ENCODE measurements at places on chromosomes 1 and 21.
A peak's percentile ranks its signal among the peaks of the same experiment; 100 is the strongest.

- DNase-seq: no peak
Measured at GRCh38 chr1:59230622-59231021, 66.3 kb upstream of the FGGY start.

- DNase-seq: no peak
Measured at GRCh38 chr1:11245904-11246719, 16.2 kb downstream of the MTOR start.

GRCh38 chr1:20445956-20446355 lies 40.1 kb downstream of the CAMK2N1 start:
- DNase-seq: no peak

GRCh38 chr1:226582966-226583365 lies 34.4 kb downstream of the STUM start:
- DNase-seq: no peak

- no peak for DNase-seq
Measured at GRCh38 chr21:18411565-18411964, 8.0 kb upstream of the TMPRSS15 start.

GRCh38 chr1:23475134-23475628 lies 8.8 kb downstream of the ASAP3 start:
- DNase-seq: peak; percentile 50

GRCh38 chr1:181149326-181150125 lies 61.0 kb downstream of the IER5 start:
- DNase-seq: no peak

- DNase-seq: no peak
Measured at GRCh38 chr1:106072909-106073600, 983.4 kb upstream of the PRMT6 start.

DNA sequence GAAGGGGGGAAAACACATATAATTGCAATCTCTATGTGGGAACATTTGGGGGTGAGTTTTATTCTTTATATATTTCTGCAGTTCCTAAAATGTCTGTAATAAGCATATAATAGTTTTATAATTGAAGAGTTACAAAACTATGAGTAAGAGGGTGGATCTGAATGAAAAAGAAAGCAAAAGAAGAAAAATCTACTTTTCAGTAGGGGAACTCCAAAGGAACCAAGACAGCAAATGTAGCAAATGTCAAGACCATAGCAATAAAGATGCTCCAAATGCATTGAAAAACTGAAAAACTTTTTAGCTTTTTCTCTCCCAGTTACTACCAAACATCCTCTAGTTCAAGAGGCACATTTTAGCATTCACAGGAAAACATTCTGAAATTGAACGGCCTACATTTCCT lies 434.8 kb downstream of the LMO4 start:
- DNase-seq: no peak

- no peak for DNase-seq
Measured at GRCh38 chr1:203340112-203340790, 10.7 kb downstream of the FMOD start.

DNA sequence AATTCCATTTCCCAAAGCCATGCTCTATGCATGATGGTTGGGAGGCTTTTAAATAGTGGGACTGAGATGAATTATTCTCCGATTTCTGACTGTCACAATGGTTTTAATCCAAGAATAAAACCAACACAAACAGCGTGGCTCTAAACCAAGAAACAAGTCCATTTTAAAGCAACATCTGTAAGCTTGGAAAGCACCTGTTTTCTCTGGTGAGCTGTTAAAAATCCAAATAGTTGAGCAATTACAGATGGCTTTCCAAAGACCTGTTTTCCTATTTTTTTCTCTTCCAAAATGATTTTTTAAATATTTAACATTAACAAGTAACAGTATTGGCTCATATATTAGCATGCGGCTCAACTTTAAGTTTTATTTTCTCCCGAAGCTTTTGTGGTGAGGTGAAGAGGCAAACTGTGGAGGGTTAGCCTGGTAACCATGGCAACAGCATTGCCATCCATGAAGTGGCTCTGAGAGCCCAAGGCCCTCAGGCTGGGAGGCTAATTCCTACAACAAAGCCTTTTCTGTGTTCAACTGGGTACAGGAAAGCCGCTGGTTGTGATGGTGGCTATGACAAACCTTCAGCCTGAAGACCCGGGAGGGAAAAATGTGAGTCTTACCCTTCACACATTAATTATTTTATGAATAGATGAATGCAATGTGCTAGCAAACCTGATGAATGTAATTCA lies 56.7 kb upstream of the B3GALT5 start:
- DNase-seq: no peak

DNA sequence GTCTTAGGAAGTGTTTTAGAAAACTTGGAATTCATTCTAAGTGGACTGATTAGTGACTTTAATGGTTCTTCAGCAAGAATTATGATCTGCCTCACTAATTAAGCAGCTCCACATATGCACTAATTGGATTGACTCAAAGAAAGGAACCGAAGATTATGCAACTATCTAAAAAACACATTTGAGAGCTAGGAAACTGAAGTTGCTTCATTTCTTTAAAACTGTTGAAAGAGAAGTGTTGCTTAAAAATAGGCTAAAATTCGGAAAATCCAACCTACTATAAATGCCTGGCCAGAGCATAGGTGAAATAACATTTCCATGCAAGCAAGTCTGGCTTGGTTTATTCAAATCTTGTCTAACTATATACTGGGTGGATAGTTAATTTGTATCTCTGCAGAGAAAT lies 502.9 kb upstream of the ZRANB2 start:
- DNase-seq: no peak

DNA sequence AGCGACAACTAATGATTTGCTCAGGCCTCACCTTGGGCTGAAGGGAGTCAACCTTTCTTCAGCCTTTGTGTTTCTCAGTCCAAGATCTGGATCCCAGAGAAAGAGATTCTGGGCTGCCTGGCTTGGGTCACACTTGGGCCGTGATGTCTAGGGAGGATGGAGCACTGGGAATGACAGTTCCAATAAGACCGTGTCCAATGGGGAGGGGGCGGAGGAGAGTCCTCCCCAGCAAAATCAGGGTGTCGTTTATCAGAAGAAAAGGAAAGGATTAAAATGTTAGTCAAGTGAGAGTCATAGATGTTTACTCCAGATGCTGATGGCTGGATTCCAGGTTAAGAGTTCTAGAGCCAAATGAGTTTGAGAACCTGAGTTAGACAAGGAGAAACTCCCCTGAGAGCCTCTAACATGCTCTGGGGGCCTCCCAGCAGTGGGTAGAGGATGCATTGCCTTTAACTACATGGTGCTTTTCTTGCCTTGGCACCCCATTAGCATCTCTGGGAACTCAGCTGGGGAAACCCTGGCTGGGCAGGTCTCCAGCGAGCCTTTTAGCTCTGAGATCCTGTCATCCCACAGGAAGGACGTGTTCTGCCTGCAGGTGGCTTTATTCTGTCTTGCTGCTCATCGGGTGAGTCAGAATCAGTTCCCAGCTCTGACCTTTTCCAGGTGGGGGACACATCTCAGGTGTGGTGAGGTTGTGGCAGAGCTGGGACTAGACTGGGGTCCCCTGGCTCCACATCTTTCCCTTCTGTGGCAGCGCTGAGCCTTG lies 22.2 kb downstream of the NIPAL3 start:
- DNase-seq: no peak

- DNase-seq: peak; percentile 45
Measured at GRCh38 chr1:229027622-229028182, 243.2 kb upstream of the RAB4A start.

GRCh38 chr1:10438677-10439163 lies 8.5 kb downstream of the CENPS start:
- no peak for DNase-seq

DNA sequence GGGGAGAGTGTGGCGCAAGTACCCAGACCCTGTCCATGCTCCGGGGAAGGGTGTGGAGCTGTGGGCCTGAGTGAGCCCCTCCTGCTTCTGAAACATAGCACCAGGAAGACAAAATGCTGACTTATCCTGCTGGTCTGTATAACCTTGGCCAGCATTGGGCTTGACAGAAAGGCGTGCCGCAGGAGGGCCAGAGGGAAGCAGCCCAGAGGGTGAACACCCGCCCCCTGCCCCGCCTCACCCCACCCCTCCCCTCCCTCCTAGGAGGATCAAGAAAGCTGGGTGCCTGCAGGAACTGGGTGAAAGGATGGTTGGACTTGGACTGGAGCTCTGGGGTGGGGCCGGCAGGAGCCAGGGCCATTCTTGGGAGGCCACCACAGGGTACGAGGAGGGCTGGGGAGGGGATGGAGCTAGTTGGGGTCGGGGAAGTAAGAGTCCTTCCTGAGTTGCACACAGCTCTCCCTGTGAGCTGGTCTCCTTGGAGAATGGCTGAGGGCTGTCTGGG lies 27.1 kb downstream of the PTPRF start:
- DNase-seq: no peak

GRCh38 chr1:228308628-228309325 lies 97.9 kb downstream of the TRIM11 start:
- no peak for DNase-seq

DNA sequence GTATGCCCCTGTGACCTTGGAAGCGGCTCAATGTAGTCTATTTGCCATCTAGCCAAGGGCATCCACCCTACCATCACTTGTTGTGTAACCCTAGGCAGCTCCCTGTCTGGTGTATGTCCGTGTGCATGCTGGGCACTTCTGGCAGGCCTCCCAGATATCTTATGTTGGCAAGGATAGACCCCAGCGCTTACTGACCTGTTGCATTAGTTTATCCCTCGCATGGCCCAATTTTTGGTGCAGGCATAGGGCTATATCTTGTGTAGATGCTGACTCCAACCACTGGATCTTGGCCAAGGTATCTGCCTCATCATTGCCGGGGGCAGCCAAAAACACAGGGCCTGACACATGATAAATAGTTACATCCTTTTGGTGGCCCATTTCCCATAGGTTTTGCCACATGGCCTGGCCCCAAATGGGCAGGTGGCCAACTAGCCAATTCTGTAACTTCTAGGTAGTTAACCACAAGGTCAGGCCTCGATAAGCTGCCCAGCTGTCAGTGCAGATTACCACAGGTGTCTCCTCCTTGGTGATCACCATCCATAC lies 14.0 kb upstream of the TBX19 start:
- no peak for DNase-seq

GRCh38 chr1:214548988-214549387 lies 2.4 kb downstream of the PTPN14 start:
- DNase-seq: no peak

DNA sequence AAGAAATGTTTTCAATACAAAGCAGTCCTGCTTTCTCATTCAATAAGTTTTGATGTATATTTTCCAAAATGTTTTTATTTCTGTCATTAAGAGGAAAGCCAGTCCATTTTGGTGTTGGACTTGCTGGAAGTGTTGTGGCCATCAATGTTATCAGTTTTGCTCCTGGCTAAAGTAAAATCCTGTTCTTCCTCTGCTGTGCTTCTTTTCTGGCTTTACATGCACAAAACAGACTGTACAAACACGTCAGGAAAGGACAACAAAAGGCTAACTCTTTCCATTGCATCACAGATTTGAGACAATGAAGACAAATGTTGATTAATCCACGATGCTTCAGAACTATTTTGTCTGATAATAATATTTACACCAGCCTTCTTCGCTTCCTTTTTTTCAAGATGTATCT lies 735.4 kb downstream of the LTN1 start:
- DNase-seq: no peak

GRCh38 chr1:156389311-156389710 lies 20.3 kb downstream of the RHBG start:
- DNase-seq: no peak

DNA sequence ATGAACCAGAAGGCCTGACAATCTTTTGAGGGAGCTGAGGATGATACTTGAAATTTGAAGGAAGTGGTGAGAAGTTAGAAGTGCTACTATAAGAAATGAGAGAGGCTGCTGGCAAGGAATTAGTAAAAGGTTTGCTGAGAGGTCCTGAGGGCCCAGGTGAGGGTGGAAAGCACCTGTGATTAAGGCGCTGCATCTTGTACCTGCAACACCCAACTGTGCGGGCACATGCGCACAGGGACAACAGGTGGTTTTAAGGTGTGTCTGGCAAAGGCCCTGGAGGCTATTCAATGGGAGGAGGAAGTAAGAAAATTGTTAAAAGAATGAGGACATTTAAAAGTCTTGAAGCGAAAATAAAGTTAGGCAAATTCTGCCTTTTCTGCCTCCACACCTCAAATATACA lies 349.3 kb downstream of the RGS7 start:
- DNase-seq: no peak

DNA sequence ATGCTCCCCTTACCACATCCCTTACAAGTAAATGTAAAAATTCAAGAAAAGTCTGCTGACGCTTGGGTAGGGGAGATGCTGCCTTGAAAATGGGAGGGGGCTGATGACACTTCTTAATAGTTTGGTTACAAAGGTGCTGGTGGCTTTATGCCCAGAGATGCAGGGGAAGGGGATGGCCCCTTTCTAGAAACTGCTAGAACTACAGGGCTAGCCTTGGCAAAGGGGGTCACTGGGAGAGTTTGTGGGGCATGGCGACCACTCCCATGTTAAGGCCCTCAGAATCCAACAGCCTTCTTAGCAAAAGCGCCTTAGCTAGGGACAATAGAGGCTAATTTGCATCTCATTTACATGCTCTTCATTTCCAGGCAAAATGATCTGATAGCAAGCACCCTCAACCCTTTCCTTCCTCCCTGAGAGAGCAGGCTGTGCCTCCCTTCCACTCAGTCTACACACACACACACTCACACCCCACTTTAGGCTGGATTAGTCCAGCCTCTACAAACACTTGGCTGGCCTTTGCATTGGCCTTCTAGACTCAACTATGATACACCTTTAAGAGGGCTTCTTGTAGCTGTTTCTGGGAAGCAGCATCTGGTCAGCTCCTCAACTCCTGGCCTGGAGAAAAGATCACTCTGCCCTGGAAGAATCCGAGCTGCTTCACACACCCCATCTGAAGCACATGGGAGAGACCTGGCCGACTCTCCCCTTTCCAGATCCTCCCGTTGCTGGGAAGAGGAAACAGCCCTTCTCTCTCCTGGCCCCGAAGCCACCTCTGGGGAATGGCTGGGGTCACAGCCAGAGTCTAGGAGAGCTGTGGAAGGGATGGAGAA lies 1.7 kb downstream of the SEMA6C start:
- no peak for DNase-seq

DNA sequence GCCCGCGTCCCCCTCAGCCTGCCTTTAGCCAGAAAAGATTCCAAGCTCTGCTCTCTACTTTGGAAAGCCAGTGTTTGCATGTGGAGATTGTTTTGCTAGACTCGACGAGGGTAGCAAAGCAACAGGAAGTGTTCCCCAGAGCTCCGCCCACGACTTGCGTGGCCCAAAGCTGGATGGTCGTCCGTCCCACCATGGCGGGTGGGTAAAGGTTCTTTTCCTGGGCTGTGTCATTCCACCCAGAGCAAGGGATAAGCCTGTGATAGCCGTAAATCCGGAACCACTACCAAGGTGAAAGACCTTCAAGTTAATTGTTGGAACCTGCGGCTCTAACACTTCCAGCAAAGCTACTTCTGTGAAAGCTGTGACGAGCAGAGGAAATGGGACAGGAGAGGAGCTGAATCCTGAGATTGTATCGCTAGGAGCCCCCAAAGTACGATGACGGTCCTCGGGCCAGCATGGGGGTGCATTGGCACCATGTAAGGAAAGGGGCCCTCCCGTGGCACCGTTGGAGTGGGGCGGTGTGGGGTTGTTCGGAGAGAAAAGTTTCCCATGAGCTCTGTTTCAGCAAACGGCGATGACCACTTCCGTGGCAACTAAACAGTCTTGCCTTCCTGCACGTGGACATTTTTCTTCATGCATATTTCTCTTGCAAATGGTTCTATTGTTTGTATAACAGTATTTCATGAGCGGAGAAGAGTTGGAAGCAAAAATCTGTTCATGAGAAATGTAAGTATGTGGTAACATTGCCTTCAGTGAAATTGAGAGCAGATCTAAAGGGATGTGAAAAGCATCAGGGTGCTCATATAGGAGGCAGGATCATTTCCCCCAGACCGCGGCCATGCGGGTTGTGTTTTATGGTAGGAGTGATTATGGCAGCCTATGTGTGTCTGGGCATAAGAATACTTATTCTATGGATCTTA lies 8.4 kb downstream of the MX2 start:
- DNase-seq: no peak
